ENCODE measurements at places on chromosomes 7 and 10.

GRCh38 chr10:58264780-58265179, 2.9 kb downstream of the IPMK start:
- no peak for DNase-seq

- DNase-seq = no peak
Observed at GRCh38 chr7:97215556-97215955, 98.1 kb downstream of the SDHAF3 start.

DNA sequence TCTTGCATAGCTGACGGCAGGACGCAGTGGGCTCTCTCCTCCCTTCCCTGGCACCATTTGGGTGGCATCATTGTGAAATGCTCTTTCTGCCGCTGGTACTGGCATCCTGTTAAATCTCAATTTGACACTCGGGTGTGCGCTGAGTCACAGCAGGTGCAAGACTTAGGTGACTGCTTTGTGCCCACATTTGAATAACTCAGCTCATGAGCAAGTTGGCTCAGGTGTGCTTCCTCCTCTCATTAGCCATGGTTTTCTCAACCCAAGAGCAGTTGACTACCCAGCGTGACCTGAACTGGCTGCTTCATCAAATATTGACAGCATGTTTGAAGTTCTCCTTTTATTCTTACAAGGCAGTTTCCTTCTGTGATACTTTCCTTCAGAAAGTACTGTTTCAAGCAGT, 24.6 kb upstream of the NFE2L3 start:
- no peak for DNase-seq

DNA sequence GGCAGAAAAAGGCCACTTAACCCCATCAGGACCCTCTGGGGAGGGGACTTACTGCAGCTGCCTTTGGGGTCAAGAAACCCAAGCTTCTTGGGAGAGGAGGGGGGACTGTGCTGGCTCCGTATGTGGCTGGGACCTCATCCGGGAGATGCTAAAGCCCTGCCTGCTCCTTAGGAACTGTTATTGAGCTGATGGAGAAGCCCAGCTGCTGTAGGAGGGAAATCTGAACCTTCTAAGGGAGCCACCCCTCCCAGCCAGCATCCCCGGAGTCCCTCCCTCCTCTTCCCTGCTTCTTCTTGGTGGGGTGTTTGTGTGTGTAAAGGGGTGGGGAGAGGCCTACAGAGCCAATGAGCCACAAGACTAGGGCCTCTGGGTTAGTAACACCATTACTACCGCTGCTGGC, 8.2 kb downstream of the KCNIP2 start:
- no peak for DNase-seq

- DNase-seq = no peak
Observed at GRCh38 chr10:107898392-107898791, 733.9 kb upstream of the SORCS1 start.

GRCh38 chr10:75098902-75099673, 12.4 kb upstream of the SAMD8 start:
- no peak for DNase-seq

DNA sequence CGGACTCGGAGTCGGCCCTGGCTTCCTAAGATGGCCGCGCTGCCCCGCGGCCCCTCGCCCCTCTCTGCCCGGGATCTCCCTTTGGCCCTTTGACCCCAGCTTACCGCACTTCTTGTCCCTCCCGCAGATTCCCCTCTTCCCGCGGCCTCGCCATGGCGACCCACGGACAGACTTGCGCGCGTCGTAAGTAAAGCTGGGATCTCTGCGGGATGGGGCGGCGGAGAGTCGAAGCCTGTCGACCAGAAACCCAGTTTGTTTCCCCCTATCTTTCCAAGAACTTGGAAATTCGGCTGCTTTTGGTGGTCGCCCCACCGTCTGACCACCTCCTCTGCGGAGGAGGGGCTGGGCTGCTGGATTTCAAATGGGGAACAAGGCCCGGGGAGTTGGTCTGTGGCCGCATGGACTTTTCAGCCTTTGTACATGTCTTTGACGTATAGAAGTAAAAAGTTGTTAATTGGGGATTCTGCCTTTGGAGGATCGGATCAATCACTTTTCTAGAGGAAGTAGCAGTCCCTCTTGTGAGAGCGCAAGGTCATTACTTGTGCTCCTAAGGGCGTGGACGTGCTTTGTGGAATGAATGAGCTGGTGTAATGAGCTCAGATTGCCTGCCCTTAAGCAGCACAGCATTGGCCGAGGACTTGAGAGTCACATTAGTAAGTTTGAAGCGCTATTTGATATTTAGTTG, 553 bp downstream of the VDAC2 start:
- DNase-seq = peak; percentile 59

DNA sequence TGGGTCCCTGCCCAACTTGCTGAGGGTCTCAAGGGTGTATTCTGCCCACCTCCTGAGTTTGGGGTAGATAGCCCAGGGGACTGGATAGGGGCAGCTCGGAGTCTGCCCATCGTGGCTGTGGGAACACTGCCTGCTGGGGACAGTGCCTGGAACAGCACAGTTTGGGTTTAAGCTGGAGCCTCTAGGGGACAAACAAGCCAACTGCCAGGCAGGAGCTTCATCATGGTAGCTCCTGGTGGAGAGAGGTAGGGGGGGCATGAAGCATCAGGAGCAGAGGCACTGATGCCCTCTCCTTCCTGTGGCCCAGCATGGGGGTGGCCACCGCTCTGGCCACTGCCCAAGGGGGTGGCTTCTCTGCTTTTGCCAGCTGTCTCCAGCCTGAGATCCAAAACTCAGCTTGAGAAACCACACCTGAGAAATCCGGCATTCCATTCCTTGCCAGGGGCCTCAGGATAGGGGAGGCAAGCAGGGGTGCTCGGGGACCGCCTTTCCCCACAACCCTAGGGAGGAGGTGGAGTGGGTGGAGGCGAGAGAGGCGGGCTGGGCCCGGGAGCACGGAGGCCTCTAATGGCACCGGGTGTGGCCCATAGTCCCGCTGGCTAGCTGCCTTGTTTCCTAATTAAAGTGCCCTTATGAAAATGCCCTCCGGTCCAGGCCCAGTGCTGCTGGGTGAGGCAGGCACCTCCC, 47.6 kb downstream of the UNC5B start:
- DNase-seq = no peak
